Stimulated activated memory B cell treated with anti-CD40 and anti-IgM and Interleukin-4, amounts not matched to agents 10 μg/mL and 1 μg/mL and 100 μg/mL, for 72 hours (primary cell): ENCODE measurements at places on chromosomes 3 and 15.
A peak's percentile ranks its signal among the peaks of the same experiment; 100 is the strongest.

DNA sequence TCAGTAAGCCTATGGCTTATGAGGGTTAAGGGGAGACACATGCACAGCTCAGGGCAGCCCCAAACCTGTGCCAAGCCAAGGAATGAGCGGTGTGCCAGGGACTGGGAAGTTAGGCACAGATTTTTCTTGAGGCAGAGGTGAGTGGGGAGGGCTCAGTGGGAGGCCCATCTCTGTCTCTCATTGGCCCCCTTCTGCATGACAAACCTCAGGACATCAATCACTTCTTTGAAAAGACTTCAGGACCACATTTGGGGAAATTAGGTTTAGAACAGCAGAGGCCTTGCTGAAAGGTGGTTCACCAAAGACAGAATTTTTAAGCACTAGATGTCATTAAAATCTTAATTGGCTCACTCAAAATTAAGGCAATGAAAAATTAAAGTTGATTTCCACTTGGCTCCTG is 57.2 kb downstream of the RAB11A start:
- no peak for ATAC-seq

DNA sequence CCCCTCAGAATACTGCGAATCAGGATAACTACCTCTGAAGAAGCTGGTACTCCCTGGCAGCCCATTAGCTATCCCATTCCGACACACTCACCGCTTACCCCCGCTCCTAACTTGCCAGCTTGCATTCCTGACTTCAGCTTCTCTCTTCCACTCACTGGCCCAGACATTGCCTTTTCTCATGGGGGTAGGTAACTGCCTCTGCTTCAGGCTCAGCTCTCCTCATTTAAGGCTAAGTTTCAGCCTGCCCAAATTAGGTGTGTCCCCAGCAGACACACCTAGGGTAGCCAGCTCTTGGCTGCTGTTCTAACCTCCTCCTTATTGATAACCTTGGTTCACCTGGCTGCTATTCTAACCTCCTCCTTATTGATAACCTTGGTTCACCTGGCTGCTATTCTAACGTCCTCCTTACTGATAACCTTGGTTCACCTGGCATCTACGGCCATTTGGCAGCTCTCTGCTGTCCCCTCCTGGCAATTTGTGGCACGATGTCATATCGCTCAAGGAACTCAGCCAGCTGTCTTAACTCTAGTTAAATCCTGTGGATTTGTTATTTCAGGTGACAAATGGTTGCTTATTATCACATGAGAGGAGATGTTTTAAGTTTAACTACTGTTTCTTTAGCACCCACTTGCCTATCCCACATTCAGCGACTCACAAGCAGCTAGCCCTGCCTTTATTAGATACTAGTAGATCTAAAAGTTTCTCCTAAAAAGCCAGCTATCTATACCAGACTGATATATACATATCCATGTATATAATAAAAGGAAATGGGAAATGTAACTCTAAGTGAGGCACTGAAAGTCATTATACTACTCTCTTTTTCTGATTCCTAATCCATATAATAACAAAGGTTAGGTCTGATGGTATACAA is 106.5 kb upstream of the ACP3 start:
- ATAC-seq: peak; percentile 36

DNA sequence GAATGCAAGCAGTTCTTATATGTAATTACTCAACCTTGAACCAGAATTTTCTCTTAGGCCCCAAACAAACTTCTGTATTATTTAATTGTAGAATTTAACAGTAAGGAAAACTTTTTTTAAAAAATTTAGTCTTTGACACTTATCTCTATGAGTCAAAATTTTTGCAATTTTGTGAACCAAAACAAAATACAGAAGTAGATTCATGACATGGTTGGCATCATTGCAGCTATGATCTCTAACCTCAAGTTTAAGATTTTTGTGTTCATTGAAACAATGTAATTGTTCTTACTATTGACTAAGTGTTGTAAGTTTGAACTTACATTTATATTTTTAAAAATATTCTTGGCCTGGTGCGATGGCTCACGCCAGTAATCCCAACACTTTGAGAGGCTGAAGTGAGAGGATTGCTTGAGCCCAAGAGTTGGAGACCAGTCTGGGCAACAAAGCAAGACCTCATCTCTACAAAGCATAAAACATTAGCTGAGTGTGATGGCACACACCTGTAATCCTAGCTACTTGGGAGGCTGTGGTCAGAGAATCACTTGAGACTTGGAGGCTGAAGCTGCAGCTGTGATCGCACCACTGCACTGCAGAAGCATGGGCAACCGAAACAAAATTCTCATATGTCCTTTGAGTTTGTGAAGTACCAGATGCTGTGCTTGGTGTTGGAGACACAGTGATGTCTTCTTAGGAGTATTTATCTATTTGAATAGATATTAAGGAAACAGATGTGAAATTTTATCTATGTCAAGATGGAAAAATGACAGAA is 39.7 kb downstream of the STT3B start:
- ATAC-seq: no peak

DNA sequence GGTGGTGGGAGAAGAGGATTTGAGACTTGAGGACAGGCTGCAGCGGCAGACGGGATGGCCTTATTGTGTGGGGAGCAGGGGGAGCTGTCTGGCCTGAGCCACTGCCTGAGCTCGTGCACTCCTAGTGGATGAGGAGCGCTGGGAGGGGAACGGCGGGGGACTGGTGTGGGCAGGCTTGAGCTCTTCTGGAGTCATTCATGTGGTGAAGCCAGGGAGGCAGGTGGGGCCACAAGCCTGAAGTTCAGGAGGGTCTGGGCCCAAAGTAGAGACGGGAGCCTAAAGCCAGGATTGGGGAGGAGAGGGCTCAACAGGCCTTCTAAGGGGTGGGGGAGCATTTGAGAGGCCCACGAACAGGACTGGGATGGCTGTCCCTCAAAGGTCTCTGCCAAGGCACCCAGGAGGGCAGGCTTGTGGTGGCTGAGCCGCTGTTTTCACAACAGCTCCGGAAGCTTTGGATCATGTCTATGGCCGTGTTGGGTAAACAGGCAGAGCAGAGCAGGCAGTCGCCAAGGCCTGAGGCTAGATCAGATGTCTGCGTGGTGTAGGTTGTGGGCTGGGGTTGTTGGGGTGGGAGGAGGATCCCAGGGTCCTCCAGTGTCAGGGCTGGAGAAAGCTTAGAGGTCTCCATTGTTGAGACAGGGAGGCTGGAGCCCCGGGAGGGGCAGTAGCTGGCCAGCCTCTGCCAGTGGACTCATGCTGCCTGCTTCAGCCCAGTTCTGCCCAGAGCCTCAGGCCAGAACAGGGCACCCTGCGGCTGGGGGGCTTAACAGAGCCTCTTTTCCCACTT is 8.2 kb downstream of the PRKCD start:
- ATAC-seq: no peak

GRCh38 chr3:123081718-123082369 is 15.0 kb downstream of the PDIA5 start:
- no peak for ATAC-seq

GRCh38 chr3:43870844-43871626 is 180.3 kb downstream of the ABHD5 start:
- no peak for ATAC-seq

- ATAC-seq: no peak
Observed at GRCh38 chr15:95990833-95991232, 339.7 kb upstream of the NR2F2 start.

DNA sequence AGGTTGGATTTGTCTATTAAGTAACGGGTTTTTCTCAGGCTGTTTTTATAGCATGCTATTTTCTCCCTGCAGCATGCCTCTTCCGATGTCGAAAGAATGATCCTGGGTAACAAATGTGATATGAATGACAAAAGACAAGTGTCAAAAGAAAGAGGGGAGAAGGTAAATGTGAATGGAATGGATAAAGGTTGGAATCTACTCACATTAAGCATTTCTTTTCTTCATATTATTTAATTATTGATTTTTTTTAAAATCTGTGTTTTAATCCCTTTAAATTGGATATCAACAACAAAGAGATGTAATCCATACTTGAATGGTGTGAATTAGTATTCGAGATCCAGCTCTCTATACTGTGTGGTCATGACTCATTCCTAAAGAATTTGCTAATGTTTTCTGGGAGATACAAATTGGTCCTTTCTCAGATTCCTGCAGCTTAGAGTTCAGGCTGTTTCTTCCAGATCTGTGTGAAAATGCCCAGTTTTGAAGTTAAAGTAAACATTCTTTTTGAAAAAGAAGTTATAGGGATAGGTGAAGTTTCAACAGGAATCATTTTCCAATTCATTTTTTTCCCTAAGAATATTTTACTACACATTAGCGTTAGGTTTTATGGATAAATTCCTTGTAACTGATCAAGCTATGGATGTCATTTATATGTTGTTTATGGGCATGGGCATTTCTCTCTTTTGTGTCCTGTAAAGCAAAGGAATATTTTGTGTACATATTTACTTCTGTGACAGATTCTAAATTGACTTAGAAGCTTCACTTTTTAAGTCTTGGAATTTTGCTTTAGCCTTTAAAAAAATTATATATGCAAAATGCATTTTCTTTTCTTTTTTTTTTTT is 20.8 kb upstream of the APH1B start:
- ATAC-seq: no peak

DNA sequence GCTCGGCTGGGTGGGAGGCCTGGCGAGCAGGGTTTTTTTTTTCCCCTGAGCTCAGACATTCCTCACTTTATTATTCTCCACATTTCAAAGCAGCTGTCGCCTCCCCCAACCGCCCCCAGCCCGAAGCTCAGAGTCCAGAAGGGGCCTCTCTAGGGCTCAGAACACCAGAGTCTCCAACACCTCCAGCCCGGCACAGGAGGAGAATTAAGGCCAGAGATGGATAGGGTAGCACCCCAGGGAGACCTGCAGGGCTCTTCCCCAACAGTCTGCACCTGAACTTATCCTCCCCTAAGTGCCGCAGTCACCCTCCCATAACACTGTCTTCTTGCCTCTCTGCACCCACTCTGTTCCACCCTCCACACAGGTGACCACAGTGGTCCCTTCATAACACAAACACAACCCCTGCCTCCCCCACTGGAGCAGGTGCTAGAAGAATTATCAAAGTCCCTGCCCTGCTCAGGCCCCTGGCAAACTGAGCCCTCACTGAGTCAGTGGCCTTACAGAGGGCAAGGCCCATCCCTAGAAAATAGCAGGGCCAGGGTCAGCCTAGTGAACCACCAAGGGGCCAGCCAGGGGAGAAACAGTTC is 14.1 kb downstream of the MYL3 start:
- no peak for ATAC-seq

- ATAC-seq: no peak
Observed at GRCh38 chr15:74208901-74209559, 6.4 kb upstream of the STRA6 start.

- ATAC-seq: no peak
Observed at GRCh38 chr3:124258057-124258500, 266.2 kb upstream of the ROPN1 start.

GRCh38 chr3:111215481-111215880 is 143.9 kb downstream of the NECTIN3 start:
- no peak for ATAC-seq

DNA sequence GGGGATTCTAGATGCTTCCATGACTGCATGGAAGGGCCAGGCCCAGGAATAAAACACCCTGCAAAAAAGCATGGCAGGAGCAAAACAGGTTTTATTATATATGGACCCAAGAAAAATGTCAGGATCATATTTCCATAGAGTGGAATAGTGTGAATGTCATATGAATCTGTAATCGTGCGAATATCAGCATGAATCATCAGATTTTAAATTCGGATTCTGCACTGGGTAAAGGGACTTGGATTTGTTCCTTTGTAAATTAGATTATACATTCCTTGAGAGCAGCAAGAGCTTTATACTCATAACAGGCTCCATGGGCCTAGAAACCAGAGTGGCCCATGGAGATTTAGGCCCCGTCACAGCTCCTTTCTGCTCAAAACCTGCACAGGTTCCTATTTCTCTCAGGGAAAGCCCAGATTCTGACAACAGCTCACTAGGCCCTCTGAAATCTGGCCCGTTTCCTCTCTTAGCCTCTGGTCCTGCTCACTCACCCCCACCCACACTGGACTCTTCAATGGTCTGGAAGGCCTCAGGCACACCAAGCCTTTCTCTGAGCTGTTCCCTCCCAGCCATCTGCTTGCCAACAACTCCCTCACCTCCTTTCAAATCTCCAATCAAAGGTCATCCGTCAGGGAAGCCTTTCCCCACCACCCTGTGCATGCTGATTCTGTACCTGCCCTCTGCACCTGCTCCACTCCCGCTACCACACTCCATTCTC is 76.0 kb downstream of the FEM1B start:
- ATAC-seq: no peak

DNA sequence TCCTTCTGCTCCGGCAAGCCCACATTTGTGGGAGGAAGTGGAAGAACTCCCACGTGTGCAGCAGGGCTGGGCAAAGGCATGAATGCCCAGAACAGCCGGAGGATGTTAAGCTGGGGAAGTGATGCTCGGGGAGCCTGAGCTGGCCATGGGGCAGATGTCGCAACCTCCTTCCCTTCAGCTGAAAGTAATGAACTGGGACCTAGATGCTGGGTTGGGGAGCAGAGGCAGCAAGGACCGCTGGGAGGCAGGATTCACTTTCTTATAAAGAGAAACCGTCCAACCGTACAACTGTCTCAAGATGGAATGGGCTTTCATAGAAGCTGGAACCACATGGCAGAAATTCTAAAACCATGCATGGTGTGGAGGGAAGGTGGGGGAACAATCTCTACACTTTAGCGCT is 290.9 kb downstream of the OCA2 start:
- no peak for ATAC-seq

DNA sequence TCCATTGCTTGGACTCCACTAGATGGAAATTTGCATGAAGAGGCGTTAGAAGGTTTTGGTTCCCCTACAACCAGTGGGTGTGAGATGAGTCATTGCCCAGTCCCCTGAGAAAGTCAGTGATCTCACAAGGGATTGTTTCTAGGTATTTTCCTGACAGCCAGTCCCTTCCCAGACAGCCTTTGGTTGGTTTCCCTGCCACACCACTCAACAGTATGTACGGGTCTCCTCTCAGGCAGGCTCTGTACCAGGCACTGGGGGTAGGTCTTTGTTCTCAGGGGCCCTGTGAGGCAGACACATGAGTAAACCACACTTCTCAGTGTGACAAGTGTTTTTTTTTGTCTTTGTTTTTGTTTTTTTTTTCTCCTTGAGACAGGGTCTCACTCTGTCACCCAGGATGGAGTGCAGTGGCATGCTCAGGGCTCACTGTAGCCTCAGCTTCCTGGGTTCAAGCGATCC is 4.0 kb downstream of the LAMP3 start:
- peak; percentile 83 for ATAC-seq

DNA sequence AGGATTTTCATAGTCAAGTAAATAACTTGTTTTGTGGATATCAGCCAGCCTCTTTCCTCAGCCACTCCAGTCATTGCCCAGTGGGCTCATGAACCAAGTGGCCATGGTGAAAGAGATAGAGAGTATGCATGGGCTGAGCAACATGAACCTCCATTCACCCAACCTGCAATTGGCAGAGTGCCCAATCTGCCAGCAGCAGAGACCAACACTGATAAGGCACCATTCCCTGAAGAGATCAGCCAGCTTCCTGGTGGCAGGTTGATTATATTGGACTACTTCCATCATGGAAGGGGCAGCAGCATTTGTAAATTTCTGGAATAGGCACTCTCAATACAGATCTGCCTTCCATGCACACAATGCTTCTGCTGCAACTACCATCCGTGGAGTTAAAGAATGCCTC is 10.3 kb upstream of the MCF2L2 start:
- no peak for ATAC-seq

- ATAC-seq: no peak
Observed at GRCh38 chr3:88997260-88997659, 110.2 kb upstream of the EPHA3 start.

GRCh38 chr3:141426404-141427034 is 58.2 kb downstream of the ZBTB38 start:
- ATAC-seq: no peak

GRCh38 chr15:86383611-86384010 is 303.9 kb downstream of the AGBL1 start:
- no peak for ATAC-seq
